Stromal cell of bone marrow (primary cell): ENCODE measurements at places on chromosomes 12 and 14.

DNA sequence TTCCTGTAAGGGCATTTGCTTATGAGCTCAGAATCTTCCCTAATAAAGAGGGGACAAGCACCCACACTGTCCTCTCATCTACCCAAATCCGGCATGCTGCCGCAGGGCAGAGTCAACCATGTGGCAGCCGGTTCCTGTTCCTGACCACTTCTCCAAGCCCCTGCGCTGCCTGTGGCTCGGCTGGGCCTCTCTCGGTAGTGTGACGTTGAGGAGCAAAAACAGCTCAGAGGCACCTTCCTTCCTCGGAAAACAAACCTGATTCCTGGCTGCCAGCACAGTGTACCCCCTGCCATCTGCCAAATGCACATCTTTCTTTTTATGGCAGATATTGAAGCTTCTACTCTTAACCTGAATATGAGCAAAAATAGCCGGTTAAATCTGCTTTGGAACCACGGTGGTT is 50.5 kb downstream of the CFAP251 start:
- DNase-seq = no peak

- DNase-seq = no peak
Observed at GRCh38 chr14:90755661-90756304, 60.4 kb downstream of the TTC7B start.

DNA sequence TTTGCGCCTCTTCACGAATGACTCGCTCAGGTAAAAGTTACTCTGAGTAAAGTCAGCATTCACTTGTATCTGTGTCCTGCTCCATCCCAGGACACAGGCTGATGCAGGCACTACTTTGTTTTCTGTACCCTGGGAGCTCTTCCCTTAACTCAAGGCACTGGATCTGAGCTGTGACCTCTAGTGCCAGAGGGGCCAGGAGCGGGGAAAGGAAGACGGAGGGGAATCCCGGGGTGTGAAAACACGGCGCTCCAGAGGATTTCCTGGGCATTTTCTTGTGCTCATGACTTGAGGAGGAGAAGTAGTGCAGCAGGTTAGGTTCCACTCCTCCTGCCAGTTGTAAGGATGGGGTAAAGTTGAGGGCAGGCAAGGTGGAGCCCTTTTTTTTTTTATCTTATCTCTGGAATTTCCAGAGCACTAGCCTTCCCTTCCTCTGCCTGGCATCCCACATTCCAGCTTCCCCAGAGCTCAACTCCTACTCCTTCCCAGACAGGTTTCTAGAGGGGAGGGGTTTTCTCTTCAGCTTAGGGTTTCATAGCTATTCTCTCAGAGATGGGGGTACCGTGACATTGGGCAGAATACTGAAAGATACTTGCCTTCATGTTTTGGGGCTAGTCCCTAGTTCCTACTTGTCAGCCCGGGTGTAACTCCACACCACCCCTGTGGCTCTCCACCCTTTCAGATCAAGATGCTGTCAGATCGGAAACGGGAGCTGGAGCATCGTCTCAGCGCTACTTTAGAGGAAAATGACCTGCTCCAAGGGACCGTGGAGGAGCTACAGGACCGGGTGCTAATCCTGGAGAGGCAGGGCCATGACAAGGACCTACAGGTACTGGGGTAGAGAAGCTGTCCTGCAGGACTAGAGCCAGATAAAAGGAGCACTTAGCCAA is 52.3 kb downstream of the RAB35 start:
- no peak for DNase-seq

DNA sequence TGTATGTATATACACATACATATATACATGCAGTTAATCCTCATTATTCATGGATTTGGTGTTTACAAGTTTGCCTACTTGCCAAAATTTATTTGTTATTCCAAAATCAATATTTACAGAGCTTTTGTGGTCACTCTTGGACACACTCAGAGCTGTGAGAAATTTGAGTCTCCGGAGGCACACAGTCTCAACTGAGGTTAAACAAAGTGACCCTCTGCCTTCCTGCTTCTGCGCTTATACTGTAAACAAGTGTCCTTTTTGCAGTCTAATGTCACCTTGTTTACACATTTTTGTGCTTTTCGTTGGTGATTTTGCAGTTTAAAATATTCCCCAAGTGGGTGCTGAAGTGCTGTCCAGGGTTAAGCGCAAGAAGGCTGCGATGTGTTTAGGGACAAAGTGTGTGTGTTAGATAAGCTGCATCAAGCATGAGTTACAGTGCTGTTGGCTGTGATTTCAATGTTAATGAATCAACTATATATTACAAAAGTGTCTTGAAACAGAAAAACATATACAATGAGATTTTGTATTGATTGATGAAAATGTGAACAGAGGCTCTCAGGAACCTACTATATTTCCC is 13.1 kb upstream of the LTA4H start:
- no peak for DNase-seq

- DNase-seq = peak; percentile 50
Observed at GRCh38 chr14:67532998-67533753, at the start of gene PLEKHH1. Gene PLEKHH1, plus strand, starts transcription at chr14:67533290. Its CDS starts 8,578 bp downstream, at chr14:67541868.

DNA sequence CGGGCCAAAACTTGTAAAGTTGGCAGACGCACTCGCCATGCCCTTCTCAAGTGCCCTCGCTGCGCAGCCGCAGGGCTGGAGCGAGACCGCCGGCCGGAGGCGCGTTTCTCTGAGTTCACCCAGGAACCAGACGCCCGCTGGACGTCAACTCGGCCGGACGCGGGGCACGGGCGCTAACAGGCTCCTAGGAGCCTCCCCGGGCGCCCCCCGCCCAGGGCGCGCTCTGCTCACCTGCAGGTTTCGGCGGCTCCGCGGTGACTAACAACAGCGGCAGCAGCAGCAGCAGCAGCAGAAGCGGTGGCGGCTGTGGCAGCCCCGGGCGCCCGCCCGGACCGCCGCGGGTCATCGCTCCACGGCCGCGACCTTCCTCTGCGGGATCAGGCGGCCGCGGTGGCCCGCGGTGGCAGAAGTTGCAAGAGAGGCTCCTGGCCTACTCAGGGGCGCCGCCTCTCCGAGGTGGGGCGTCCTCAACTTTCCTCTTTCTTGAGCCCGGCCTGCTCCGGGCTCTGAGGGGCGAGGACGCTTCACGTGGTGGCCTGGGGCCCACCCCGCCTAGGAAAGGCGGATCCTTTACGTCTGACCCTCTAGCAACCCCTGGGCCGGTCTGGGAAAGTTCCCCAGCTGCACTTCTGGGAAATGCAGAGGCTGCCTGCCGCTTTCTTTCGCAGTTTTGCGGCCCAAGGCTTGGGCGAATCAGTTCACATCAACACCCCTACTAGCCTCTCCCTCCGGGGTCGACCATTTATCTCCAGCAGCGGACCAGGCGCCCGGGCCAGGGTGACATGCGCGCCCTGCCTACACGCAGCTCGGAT is at the start of gene PLBD1:
Gene PLBD1, minus strand, starts transcription at position 533 of the 812 bp plus-strand sequence. Its CDS starts 187 bp downstream, at position 346.
- DNase-seq = peak; percentile 13

GRCh38 chr14:76647697-76648298 is 113.5 kb upstream of the VASH1 start:
- peak; percentile 31 for DNase-seq

- DNase-seq = no peak
Observed at GRCh38 chr12:66269142-66269541, 33.2 kb upstream of the HELB start.

DNA sequence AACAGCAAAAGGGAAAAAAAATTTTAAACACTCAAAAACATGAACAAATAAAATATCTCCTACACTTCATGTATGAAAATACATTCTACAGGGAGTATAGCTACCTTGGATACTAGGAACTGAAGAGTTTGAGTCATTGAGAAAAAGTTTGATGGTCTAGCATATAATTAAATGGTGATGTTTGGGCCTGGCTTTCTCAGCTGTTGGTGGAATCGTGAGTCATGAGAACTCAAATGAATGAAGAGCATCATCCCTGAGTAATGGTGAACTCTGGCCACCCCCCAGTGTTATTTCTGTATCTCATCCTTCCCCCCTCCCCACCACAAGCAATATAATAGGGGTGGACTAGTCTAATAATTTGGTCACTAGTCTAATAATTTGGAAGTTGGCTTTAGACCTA is 6.7 kb upstream of the SLC6A15 start:
- no peak for DNase-seq

DNA sequence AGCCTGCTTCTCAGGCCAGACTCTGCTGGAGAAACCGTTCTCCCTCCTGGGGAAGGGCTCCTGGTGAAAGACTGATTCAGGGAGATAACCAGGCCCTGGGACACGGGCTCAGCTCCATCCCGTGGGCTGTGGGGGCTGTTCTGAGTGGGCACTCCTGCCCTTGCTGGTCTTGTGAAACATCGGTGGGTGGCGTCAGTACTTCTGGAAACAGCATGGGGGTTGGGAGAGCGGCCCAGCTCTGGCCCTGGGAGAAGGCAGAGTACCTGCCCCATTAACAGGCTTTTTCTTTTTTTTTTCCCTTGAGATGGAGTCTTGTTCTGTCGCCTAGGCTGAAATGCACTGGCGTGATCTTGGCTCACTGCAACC is 786 bp downstream of the SLC25A47 start:
- DNase-seq = no peak

DNA sequence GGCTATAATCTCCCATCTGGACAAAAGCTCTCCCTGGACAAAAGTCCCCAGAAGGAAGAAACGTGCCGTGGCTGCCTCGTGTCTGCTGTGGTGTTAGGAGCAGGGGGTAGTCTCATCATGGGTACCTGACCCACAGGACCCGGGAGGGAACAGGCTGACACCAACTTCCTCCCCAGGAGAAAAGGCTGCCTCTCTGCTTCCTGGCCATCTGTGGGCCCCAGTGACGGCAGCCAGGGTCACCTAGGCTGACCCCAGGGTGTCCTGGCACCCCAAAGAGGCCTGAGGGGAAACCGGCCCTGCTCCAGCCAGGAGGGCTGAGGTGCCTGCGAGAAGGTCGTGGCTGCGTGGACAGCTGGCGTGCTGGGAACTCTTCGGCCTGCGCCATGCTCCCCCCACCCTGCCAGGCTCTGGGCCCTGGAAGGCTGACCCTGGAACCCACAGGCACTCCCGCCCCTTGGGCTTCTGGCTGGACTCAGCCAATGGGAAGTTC is 133.9 kb downstream of the RFLNA start:
- DNase-seq = no peak

DNA sequence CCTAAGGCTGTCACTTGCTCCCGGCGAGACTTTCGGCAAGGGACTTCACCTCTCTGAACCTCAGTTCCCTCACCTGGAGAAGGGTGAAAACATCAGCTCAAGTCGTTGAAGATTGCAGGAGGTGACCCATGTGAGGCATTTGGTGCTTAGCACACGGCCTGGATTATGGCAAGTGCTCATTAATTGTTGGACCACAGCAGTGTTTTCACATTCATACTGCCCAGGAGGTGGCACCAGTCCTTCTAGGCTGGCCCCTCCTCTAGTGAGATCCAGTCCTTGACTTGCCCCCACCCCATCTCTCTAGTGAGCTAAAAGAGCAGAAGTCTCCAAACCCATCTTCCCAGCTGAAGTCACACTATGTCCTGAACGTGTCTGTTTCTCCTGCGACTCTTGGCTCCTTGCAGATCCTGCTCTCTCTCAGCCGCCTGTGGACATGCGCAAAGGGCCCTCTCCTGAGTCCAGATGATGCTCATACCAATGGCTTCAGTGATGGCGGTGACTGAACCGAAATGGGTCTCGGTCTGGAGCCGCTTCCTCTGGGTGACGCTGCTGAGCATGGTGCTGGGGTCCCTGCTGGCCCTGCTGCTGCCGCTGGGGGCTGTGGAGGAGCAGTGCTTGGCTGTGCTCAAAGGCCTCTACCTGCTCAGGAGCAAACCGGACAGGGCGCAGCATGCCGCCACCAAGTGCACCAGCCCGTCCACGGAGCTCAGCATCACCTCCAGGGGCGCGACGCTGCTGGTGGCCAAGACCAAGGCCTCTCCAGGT is 1.6 kb downstream of the FICD start:
- no peak for DNase-seq

- DNase-seq = no peak
Observed at GRCh38 chr14:32542507-32542906, 213.4 kb downstream of the AKAP6 start.

DNA sequence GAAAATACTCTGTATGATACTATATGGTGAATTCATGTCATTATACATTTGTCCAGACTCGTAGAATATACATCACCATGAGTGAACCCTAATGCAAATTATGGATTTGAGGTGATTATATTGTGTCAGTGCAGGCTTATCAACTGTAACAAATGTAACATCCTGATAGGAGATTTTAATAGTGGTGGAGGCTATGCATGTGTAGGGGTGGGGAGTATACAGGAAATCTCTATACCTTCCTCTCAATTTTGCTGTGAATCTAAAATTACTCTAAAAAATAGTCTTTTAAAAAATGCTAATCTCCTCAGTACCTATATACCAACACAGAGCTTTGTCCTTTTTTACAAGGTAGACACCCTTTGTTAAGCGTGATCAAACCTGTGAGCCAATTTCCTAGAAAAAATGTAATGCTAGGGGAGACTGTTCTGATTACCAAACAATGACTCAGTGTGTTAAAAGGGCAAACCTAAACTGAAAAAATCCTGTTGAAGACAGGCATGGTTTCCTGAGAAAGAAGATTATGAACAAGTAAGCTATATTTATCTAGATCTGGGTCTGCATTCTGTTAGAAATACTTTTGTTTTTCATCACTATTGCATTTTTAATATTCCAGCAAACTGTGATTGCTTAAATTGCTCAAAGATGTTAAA is 170.9 kb downstream of the DUSP6 start:
- peak; percentile 49 for DNase-seq

DNA sequence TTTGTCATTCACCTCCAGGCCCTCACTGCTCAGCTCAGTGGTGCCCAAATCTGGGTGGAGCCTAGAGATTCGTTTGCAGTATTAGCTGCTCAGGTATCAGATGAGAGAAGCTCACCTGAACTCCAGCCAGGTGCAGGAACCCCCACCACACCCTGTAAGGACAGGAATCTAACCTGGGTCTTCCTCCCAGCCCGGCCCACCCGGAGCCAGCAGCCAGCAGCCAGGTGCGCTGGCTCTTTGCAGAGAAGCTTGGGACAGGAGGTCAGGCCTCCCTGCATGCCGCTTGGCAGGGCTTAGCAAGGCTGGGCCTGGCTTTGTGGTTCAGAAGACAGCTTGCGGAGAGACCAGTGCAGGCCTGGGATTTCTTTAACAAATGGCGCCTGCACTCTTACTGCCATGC is 125.6 kb upstream of the MYL2 start:
- no peak for DNase-seq

DNA sequence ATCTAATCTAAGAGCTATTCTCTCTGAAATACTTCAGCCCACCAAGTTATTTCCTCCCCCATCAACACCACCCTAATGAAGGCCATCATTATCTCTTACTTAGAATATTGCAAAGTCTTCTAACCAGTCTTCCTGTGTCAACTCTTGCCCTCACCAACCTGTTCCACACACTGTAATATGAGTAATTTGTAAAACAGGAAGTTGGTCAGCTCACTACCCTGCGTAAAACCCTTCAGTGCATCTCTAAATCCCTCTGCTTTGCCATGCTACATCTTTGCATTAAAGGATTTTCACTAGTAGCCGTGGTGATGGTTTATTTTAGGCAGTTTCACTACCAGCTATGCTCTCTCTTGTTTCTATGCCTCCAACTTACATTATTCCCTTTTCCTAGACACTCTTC is 70.0 kb downstream of the KIF21A start:
- no peak for DNase-seq

DNA sequence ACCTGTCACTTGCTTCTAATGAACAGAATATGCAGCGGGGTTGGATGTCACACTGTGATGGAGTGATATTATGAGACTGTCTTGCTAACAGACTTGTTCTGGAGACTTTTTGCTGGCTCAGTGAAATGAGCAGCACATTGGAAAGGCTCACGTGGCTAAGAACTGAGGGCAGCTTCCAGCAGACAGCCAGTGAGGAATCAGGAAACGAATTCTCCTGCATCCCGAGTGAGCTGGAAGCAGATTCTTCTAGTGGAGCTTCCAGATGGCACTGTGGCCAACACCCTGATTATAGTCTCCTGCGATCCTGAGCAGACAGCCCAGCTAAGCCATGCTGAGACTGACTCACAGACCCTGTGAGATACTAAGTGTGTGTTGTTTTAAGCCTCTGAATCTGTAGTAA is 16.1 kb upstream of the TSPAN9 start:
- DNase-seq = peak; percentile 70
